ENCODE measurements at places on chromosomes 4 and X.

DNA sequence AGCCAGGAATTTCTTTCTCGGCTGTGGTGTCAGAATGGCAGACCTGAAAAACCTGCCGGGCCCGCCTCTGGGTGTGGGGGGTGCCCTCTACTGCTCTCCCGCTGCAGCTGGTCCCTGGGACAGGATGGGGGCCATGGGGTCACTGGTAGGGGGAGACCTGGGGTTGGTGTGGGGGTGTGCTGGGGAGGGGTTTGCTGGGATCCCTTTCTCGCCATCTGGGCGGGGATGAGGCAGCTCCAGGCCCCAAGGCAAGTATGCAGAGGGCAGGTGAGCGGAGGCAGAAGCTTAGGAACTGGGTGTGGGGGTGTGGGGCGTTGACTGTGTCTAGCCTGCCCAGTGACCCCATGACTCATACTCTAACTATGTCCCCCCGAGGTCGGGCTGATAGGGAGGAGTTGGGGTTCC, 884 bp downstream of the CCDC120 start:
- DNase-seq, result no peak

DNA sequence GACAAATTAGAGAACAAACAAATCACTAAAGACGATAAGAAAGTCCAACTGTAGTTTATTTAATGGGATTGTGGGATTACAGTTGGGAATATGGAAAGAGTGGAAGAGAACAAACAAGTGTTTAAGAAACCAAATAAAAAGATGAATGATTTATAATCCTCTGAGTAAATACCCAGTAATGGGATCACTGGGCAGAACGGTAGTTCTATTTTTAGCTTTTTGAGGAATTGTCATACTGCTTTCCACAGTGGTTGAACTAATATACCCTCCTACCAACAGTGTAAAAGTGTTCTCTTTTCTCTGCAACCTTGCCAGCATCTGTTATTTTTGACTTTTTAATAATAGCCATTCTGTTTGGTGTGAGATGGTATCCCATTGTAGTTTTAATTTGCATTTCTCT, 15.0 kb downstream of the C4orf51 start:
- DNase-seq, result no peak

DNA sequence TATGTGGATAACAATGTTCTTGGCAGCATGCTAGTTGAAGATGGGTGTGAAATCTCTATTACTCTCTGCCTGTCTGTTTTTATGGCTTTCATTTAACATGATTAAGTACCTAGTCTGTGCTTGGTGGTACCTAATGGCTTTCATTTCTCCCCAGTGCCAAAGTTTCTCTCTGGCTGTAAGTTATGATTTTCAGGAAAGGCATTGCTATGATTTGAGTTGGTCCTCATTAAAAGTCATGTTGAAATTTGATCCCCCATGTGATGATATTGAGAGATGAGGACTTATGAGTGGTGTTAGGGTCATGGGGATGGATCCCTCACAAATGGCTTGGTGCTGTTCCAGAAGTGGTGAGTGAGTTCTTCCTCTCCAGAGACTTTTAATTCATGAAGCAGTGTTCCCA, 162.4 kb upstream of the IL15 start:
- DNase-seq, result peak; percentile 24

- no peak for DNase-seq
Measured at GRCh38 chr4:89483833-89484232, 176.2 kb upstream of the GPRIN3 start.

- DNase-seq, result peak; percentile 49
Measured at GRCh38 chr4:11769434-11769833, 340.7 kb upstream of the HS3ST1 start.

DNA sequence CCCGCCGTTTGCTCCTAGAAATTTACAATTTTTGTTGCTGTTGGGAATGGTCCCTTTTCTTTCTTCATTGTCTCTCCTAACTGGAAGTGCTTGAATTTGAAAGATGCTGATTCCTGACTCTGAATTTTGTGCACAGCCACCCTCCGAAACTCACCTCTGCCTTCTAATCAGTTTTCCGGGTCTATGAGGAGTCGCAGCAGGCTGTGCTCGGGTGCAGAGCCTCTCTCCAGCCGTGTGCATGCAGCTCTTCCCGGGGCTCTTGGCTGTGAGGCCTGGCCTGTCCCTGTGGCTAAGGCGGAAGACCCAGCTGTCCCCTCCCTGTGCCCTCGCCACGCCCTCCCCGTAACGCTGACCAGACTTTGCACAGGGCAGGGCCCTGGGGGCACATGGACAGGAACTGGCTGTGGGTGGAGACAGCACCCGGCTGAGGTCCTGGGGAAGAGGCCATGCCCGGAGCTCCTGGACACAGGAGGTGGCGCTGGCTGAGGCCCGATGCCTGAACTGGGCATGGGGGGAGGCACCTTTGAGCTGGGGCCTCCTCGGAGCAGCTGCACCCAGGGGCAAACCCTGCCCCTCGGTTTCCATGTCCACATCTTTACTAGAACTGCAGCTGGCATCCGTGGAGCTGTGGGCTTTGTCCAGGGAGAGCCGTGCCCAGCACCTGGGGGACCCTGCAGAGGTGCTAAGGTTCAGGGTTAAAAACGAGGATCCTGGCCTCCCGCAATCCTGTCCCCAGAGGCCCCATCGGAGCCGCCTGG, 32.6 kb upstream of the SPON2 start:
- DNase-seq, result peak; percentile 54

- DNase-seq, result no peak
Measured at GRCh38 chr4:100778431-100778830, 260.6 kb upstream of the EMCN start.

- peak; percentile 32 for DNase-seq
Measured at GRCh38 chrX:37380924-37381323, 31.8 kb downstream of the PRRG1 start.

DNA sequence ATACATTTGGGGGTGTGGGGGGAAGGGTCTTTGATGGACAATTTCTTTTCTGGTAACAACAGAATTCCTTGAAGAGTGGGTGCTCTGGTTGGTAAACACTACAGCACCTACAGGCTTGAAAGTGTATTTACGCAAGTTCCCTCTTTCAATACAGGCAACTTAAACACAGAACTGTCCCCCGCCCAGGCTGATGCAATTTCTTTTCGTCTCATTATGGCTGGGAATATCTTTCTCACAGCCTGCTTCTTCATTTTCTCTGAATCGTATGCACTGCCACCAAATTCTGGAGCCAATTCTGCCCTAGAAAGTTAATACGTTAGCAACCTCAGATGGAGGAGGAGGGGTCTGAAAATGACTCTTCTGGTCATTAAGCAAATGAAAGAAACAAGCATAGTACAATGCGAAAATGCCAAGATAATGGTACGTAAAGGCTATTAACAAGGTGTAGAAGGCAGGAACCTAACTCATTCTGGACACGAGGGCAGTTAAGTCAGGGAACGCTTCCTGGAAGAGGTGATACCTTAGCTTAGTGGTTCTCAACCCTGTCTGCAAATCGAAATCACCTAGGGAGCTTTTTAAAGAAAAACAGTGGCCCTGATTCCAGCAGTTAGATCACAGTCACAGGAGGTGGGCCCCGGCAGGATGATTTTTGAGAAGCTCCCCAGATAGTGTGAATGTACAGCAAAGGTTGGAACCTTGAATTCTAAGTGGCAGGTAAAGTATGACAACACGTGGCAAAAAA, 1.0 kb downstream of the AGA start:
- DNase-seq, result peak; percentile 31

DNA sequence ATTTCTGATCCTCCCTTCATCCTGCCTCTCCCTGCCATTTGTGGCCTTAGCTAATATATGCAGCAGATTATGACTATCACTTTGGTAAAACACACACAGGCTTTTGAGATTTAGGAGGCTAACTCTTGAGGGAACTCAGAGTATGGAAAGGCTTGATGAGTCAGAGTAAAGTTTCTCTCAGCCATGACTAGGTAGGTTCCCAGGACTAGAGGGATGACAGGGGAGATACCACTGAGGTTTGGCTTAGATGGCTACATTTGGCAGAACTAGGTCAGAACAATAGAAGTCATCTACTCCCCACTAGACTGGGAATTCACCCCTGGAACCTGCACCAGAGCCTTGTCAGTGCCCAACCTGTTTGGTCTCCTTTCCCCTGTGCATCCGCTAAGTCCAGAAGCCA, 585.7 kb downstream of the TLL1 start:
- DNase-seq, result no peak

DNA sequence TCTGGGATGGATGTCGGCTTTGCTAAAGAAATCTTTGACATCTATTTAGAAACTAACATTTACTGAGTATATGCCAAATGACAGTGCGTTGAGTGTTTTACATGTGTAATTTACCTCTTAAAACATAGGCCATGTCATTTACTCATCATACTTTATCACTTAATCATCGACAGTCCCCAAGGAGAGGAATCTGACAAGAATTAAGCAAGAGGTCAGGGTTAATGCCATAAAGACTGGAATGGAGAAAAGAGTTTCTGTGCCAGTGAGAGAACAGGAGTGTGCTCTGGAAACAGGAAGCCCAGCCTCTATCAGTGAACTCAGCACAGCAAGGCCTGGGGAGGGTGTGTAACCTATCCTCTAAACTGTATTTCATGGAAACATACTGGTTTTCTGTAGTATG, 28.0 kb upstream of the AMOT start:
- DNase-seq, result no peak

GRCh38 chr4:110587666-110588285, 35.1 kb downstream of the PITX2 start:
- no peak for DNase-seq

GRCh38 chr4:158818560-158819140, 49.8 kb downstream of the FNIP2 start:
- DNase-seq, result no peak

DNA sequence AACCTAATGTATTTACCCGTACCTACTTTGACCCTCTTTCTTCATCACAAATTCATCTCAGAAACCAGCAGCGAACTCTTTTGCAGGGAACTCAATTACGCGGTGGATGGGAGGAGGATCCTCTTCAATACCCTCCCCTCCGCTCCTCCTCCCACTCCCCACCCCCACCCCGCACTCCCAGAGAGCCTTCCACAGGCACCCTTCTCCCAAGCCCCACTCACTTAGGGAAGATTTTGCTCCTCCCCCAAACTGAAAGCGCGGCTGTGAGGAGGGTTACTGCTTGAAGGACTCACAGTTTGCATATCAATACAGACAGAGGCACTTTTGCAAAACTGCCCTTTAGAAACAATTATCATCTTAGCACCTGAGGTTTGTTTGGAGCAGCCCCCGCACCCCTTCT, 960 bp upstream of the IL1RAPL1 start:
- peak; percentile 70 for DNase-seq

DNA sequence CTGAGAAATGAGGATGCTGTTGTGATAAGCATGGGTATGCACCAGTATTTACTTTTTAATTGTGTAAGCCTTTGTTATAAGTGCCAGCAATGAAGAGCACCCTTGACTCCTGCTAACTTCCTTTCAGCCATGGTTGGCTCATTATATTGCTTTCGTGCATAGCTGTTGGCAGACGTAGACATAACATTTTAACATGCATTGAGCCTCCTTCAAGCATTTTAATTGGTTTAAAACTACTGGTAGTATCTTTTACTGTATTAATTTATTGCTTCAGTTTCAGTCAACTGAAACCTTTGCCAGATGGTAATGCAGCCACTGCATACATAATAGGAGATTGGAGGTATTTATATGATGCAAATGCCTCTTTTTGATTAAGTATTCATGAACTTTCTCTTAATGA, 1285.4 kb downstream of the PCDH18 start:
- no peak for DNase-seq

DNA sequence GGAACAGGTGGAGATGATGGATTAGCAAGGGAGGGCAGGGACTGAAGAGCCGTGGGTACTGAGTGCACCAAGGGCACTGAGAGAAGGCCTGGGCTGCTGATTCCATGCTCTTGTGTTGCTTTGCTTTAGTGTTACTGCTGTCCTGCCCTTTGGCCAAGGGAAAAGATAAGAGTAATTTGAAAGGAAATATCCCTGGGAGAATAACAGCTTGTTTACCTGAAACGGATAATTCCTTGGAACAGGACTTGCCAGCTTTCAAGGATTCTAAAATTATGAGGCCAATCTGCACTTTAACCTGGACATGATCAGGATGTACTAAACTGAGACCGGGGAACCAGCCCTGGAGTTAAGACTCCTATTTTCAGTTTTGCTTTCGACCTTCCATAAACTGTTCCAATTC, 20.4 kb downstream of the FAM9C start:
- DNase-seq, result no peak

- DNase-seq, result no peak
Measured at GRCh38 chr4:107978716-107979451, 10.8 kb upstream of the HADH start.

- peak; percentile 38 for DNase-seq
Measured at GRCh38 chrX:11724122-11725017, 33.7 kb upstream of the MSL3 start.

GRCh38 chrX:9781941-9782340, 4.3 kb upstream of the SHROOM2 start:
- no peak for DNase-seq

DNA sequence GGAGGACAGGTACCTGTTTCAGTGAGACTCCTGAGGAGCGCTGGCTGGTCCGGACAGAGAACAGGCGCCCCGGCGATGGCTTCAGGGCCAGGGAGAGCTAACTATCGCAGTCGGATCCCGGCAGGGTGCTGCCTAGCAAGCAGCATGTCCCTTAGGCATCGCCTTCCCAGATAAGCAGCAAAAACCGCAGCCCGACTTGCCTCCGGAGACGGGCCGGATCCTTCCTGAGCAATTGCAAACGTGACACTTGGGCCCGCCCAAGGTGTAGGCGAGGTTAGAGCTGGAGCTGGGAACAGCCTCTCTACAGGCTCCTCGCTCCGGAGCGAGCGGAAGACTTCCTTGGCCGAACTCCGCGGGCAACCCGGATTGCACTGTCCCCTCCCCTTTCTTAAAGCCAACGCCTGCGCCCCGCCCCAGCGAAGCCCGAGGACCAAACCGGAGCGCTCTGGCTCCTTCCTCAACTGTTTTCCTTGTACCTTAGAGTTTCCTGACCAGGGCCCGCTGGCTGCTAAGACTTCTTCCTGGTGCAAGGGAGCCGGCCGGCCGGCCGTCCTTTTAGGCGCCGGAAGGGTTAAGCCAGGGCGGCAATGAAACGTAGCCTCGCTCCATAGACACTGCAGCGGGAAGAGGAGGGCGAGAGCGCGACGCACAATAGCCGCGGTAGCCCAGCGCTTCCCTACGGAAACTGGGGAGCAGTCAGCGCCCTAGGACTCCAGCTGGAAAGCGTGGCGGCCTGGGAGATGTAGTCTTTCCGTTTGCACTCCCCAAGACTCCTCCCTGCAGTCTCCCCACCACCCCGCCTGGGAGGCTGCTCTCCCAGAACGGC, at the start of gene OPHN1:
Gene OPHN1, minus strand, starts transcription at position 341 of the 826 bp plus-strand sequence. CDS start 475 bp downstream, outside the sequence.
- peak; percentile 90 for DNase-seq

Data from muscle of leg (tissue), 16 donors.